ENCODE measurements at places on chromosomes 11 and 22.

- no peak for DNase-seq
These were observed 1.2 kb upstream of the MICALL1 start for GRCh38 chr22:37904572-37905533.

- DNase-seq: peak; percentile 63
These were observed 605.2 kb downstream of the NTM start for GRCh38 chr11:131975619-131976018.

DNA sequence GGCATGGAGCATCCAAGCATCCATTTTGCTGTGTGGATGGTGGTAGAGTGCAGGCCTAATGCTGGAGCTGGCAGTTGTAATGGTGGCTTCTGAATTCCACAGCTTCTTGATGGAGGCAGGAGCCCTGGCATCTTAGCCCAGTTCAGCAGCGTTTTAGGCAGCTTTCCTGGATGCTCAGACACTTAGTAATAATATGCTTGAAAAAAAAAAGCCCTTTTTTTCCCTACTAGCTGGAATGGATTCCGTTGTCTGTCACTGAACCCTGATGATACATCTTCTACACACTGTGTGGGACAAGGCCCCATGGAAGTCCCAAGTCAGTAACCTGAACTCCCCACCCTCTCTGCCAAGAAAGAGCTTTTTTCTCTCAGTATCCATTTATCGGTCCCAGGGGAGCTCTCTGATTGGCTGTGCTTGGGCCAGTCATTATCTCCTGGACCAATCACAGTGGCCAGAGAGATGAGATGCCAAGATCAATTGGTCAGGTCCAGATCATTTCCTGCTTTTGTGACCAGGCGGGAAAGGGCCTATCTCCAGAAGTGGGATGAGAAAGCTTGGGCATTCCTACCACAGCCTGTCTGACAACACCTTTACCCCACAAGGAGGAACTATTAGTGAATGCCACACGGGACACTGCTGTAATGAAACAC lies 34.2 kb downstream of the MCM5 start:
- no peak for DNase-seq

DNA sequence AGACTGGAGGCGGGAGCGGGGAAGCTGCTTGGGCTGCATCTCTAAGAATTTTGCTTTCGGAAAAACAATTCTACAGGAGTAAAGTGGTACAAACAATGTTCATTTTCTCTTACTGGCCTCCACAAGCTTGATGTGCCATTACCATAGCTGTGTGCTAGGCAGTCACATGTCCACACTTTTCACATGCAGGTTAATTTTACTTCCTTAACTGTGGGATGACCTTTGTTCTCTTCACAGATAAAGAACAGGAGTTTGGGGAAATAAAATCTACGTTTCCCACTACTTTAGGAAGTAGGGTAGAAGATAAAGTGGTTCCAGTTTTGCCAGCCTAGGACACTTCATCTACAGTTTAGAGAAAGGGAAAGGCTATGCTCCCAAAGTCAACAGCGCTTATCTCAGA lies 327.2 kb upstream of the NARS2 start:
- no peak for DNase-seq

DNA sequence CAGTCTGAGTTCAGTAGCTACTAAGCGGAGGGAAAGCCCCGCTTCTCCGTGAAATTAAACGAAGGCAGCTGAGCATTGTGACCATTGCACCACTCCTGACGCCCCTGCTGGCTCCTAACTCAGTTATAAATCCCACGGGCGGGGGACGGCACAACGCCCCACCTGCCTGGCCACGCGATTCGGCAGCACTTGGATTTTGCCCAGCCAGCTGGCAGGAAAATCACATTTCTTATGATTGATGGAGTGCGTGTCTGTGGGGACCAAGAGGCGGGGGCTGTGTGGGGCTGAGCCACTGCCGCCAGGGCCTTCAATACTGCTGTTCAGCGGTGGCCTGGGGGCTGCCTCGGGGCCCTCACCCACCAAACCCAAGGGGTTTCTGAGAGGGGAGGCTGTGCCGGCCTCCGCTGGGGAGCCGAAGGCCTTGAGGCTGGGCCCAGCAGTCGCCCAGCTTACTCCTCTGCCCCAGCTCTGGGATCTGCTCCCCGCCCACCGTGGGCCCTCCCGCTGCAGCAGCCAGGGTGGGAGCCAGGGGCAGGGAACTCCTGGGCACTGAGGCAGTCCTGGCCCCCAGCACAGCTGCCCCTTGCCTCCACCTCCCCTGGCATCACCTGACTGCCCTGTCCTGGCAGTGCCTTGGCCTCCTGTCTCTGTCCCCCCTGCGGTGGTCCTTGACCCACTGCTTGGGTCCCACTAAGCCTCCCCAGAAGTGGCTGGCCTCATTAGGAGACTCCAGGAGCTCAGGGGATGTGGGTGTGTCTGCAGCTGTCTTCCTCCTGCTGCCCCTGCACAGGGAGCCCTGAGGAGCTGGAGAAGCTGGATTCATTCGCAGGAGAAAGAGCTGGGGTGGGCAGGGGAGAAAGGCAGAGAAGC lies 30.7 kb downstream of the SHISAL1 start:
- no peak for DNase-seq

DNA sequence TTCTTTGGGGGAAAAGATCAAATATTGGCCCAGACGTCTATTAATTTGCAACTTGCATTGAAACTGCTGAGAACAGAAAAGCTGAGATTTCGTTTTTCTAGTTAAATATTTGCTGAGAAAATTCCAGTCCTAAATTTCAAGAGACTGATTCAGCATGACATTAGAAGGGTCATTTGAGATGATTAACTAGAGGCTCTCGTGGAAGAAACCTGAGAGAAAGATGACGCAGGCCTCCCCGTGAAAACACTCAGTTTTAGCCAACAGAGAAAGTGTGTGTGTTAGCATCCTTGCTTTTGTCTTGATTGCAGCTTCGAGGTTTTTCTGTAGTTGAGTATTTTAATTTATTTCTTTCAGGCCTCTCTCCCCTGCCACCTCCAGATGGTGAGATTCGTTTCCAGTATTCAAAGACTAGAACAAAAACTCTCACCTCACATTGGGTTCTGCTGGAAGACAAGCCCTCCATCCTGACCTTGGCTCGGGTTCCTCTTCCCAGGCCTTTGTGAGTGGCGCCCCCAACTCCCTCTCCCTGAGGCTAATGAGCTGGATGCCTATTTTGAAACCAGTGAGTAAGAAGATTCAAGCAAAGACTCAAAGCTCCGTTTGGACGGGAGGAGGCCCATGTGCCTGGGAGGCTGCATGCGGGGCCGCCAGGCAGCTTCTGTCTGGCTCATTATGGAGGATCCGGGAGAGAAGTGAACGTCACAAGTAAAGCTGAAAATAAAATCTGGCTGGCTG lies 52.4 kb downstream of the CELSR1 start:
- no peak for DNase-seq

- DNase-seq: no peak
These were observed 2.0 kb upstream of the GANAB start for GRCh38 chr11:62648185-62648966.

GRCh38 chr11:27013781-27014361 lies 20.0 kb downstream of the FIBIN start:
- DNase-seq: no peak

GRCh38 chr11:121829159-121829643 lies 286.8 kb downstream of the BLID start:
- no peak for DNase-seq

- DNase-seq: no peak
These were observed 69.9 kb upstream of the RTL6 start for GRCh38 chr22:44567846-44568493.

- no peak for DNase-seq
These were observed 31.0 kb downstream of the SIK2 start for GRCh38 chr11:111633248-111633647.

- no peak for DNase-seq
These were observed 36.7 kb upstream of the AMPD3 start for GRCh38 chr11:10418259-10418949.

DNA sequence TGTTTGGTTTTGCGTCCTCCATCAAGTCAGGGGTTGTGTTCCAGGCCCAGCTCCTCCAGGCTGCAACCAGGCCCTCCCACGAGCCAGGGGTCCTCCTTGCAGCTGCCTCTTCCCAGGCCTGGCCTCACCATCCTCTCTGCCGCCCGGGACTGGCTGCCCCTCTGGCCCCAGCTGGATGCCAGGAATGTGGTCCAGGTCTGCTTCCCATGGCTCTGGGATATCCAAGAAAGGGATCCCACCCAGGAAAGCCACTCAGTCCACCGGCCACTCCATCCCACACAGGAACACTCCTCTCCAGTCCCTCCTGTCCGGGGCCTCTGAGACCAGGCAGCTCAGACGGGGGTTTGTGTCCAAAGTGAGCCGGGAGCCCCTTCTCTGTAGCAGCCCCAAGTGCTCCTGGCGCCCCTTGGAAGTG lies 336.4 kb downstream of the BRD1 start:
- no peak for DNase-seq

DNA sequence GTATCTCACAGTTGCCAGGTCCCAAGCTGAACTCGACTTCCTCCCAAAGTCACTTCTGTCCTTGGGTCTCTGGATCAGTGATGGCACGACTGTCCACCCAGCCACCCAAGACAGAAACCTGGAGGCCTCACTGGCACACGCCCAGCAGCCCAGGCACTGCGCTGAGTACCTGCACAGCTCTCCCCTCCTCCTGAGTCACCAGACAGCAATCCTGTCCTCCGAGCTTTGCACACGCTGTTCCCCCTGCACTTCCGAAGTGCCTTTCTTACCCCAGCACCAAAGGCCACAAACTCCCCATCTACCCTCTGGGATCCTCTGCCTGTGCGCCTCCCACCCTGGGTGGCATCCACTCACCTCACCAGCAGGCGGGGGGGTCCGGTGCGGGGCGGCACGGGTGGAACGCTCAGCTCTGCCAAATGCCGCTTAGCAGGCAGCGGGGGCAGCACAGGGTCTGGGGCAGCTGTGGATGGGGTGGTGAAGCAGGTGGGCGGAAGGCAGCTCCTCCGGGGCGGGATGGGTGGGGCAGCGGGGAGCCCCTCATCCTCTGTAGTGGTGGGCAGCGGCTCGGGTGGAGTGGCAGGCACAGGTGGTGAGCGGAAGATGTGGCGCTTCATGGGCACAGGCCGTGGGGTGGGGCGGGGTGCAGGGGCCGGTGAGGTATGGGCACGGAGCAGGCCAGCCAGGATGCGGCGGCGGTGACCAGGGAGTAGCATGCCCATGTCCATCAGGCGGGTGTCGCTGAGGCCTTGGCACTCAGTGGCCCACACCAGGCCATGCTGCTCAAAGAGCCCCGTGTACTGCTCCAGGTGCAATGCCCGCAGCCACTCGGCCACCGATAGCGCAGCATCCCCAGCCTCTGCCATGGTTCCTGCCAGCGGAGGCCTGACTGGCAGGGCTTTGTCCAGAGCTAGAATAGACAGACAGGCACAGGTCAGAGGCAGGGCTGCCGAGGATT lies 25.7 kb downstream of the ARAP1 start:
- no peak for DNase-seq

DNA sequence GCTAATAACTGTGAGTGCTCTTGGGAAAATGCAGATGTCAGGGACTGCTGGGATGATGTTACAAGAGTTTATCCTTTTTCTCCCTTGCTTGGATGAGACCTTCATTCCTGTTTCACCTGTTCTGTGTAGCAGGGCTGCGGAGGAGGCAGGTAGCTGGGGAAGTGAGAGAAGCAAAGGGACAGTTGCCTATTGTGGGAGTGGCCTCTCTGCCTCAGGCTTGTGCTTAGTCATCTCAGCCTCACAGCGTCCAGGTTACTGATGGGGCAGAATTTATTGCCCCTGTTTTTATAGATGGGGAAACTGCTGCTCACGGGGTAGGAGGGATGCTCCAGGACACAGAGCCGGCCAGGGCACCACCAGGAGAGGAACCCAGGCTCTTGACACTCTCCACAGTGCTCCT lies 1.7 kb downstream of the STX3 start:
- DNase-seq: no peak

DNA sequence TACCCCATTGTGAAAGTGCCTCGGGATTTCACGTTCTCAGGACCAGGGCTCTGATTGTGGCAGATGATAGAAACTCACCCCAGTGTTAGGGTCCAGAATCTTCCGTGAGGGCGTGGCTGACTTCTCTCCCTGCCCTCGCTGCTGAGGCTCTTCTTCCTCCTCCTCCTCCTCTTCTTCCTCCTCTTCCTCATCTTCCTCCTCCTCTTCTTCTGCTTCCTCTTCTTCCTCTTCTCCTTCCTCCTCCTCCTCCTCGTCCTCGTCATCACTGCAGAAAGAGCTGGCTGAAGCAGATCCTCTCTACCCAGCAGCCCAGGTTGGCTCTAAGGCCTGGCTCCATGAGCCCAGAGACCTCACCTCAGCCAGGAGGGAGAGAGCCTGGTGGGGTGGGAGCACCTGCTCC lies 13.5 kb upstream of the CHADL start:
- no peak for DNase-seq

- DNase-seq: no peak
These were observed 116.0 kb upstream of the BID start for GRCh38 chr22:17890245-17890671.

- no peak for DNase-seq
These were observed 15.0 kb downstream of the MUC5B start for GRCh38 chr11:1237851-1238250.

GRCh38 chr22:46370584-46371291 lies 35.2 kb downstream of the TRMU start:
- no peak for DNase-seq

DNA sequence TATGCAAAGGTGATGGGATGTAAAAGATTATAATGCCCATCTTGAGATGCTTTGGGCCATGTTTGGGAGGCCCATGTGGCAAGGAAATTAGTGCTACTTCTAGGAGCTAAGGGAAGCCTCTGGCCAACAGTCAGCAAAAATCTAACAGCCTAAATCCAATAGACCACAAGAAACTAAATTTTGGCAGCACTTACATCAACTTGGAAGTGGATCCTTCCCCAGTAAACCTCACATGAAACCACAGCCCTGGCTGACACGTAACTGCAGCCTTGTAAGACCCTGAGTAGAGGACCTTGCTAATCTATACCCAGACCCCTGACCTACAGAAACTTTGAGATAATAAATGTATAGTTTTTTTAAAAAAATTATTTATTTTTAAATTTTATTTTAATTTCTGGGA lies 13.1 kb upstream of the GRK3 start:
- DNase-seq: no peak

- DNase-seq: no peak
These were observed 3.6 kb downstream of the MYBPC3 start for GRCh38 chr11:47348859-47349258.

- peak; percentile 5 for DNase-seq
These were observed 25.4 kb upstream of the SMTN start for GRCh38 chr22:31055635-31056159.

DNA sequence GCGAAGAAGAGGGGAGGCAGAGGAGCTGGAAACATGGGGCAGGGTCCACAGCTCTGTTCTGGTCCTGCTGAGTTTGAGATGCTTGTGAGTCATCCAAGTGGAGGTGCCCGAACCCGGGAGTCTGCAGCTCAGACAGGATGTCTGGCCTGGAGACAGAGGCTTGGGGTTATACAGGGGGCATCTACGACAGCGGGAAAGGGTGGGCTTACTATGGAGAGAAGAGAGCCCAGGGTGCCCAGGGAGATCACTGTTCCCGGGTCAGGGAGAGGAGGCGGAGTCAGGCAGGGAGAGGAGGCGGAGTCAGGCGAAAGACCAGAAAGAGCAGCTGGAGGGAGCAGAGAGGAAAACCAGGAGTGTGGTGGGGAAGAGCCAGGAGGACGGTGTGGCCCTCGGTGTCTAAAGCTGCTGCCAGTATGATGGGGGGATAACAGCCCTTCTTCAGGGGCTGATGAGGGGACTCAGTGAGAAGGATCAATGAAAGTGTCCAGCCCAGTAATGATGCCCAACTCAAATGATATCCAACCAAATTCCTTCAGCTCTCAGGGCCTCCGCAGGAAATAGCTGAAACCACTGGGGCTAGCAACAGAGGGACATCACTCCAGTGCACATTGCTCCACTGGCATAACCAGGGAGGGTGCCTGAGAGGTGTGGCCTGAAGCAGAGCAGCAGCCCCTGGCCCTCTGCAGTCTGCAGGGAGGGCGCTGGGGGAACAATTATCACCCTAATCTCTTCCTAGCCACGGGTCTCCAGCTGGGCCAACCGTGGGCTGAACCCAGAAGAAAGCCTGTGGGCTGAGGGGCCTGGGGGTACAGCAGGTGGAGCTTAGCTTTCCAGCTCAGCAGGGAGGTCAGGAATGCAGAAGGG lies 2.6 kb upstream of the LTBP3 start:
- peak; percentile 30 for DNase-seq
